ENCODE measurements at places on chromosomes 1 and 21. TPM values are rescaled to one million over a fixed set of nuclear protein-coding genes. Genes with fewer than 3 reads are reported as not detected.

The ANXA9 gene
- not detected for total RNA-seq

The DMRTA2 gene
- not detected for total RNA-seq

The CCDC24 gene
- total RNA-seq: 4.5 TPM

The TOR1AIP1 gene
- 48.8 TPM for total RNA-seq

The HSF2BP gene
- total RNA-seq: 0.96 TPM

The CCDC27 gene
- total RNA-seq: not detected

The CDA gene
- total RNA-seq: not detected

The PLPP3 gene
- total RNA-seq: 110 TPM

The MIS18A gene
- 5.9 TPM for total RNA-seq

The PADI3 gene
- not detected for total RNA-seq

The PIK3C2B gene
- total RNA-seq: 0.28 TPM

The LHX8 gene
- total RNA-seq: not detected

The CD52 gene
- total RNA-seq: not detected

The NBPF10 gene
- total RNA-seq: 3.1 TPM

The GPATCH3 gene
- total RNA-seq: 10.2 TPM

The SEMA4A gene
- total RNA-seq: 0.19 TPM

The C1orf105 gene
- total RNA-seq: not detected

The CCDC17 gene
- total RNA-seq: 0.58 TPM

The AIRE gene
- total RNA-seq: 0.28 TPM

The FAM163A gene
- not detected for total RNA-seq

The TMEM82 gene
- total RNA-seq: not detected

The OPTC gene
- not detected for total RNA-seq

The PODN gene
- total RNA-seq: 5.6 TPM

The OR14K1 gene
- not detected for total RNA-seq

The RNF186 gene
- total RNA-seq: not detected

The TEDDM1 gene
- not detected for total RNA-seq

The LYPD8 gene
- not detected for total RNA-seq

The IKBKE gene
- total RNA-seq: 12.7 TPM

The OSCP1 gene
- 7.1 TPM for total RNA-seq

The CD101 gene
- total RNA-seq: under 0.01 TPM

The PTGS2 gene
- total RNA-seq: 38.2 TPM

The EIF2D gene
- 47.2 TPM for total RNA-seq

The CYP2J2 gene
- not detected for total RNA-seq

The IL19 gene
- total RNA-seq: not detected

The TFF2 gene
- not detected for total RNA-seq

The ZNF593OS gene
- total RNA-seq: not detected

The IGSF21 gene
- total RNA-seq: not detected

The LRRC53 gene
- not detected for total RNA-seq

The AGMAT gene
- total RNA-seq: 2.7 TPM

The FCRL4 gene
- not detected for total RNA-seq

The RHOU gene
- total RNA-seq: 1.1 TPM

The FAM72D gene
- total RNA-seq: under 0.01 TPM

The ASCL5 gene
- under 0.01 TPM for total RNA-seq

The PRMT6 gene
- total RNA-seq: 32.2 TPM

The AMY1C gene
- total RNA-seq: not detected

The ANKRD34A gene
- total RNA-seq: 0.28 TPM

The PRDM2 gene
- total RNA-seq: 5.4 TPM

The LRRC39 gene
- total RNA-seq: 1.4 TPM

The C1QA gene
- total RNA-seq: not detected

The PAQR6 gene
- total RNA-seq: 0.19 TPM

The RHOC gene
- total RNA-seq: 502 TPM

The MFAP2 gene
- 4.6 TPM for total RNA-seq

The DIRAS3 gene
- 8.2 TPM for total RNA-seq

The TRIM17 gene
- under 0.01 TPM for total RNA-seq

The KPRP gene
- not detected for total RNA-seq

The KCNA3 gene
- 0.28 TPM for total RNA-seq

The ZNF362 gene
- 2.0 TPM for total RNA-seq

The BRINP3 gene
- not detected for total RNA-seq

The FLG2 gene
- total RNA-seq: not detected

Data from regular cardiac myocyte (primary cell).